Activated naive CD4-positive, alpha-beta T cell treated with anti-CD3 and anti-CD28 coated beads, Interleukin-2, amount 10 ng/mL, durations not matched to agents 5 hours and 36 hours (primary cell): ENCODE measurements at places on chromosomes 7 and 10. TPM values are rescaled to one million over a fixed set of nuclear protein-coding genes. Genes with fewer than 3 reads are reported as not detected.

The COBL gene
- not detected for total RNA-seq

The OGA gene
- total RNA-seq, result 156 TPM

The PBLD gene
- 2.0 TPM for total RNA-seq

The HTRA1 gene
- total RNA-seq, result not detected

The CRYGN gene
- total RNA-seq, result not detected

The HOXA3 gene
- total RNA-seq, result not detected

The CALCR gene
- not detected for total RNA-seq

The FEZF1 gene
- not detected for total RNA-seq

The TCERG1L gene
- total RNA-seq, result not detected

The SLC26A4 gene
- total RNA-seq, result 0.88 TPM

The CYP3A5 gene
- total RNA-seq, result not detected

The NYAP1 gene
- total RNA-seq, result 0.20 TPM

The PRXL2A gene
- total RNA-seq, result 8.5 TPM

The SPDYE11 gene
- not detected for total RNA-seq

The TBXAS1 gene
- 5.6 TPM for total RNA-seq

The DOCK4 gene
- total RNA-seq, result 0.28 TPM

The SAMD9 gene
- total RNA-seq, result 38.4 TPM

The OR9A2 gene
- not detected for total RNA-seq

The C10orf143 gene
- 4.0 TPM for total RNA-seq

The KLLN gene
- total RNA-seq, result 0.70 TPM
